ENCODE measurements at places on chromosomes 4 and X.

GRCh38 chr4:169927280-169927679 is 98.9 kb downstream of the MFAP3L start:
- no peak for DNase-seq

- DNase-seq: no peak
Measured at GRCh38 chr4:110878413-110878812, 255.5 kb upstream of the PITX2 start.

DNA sequence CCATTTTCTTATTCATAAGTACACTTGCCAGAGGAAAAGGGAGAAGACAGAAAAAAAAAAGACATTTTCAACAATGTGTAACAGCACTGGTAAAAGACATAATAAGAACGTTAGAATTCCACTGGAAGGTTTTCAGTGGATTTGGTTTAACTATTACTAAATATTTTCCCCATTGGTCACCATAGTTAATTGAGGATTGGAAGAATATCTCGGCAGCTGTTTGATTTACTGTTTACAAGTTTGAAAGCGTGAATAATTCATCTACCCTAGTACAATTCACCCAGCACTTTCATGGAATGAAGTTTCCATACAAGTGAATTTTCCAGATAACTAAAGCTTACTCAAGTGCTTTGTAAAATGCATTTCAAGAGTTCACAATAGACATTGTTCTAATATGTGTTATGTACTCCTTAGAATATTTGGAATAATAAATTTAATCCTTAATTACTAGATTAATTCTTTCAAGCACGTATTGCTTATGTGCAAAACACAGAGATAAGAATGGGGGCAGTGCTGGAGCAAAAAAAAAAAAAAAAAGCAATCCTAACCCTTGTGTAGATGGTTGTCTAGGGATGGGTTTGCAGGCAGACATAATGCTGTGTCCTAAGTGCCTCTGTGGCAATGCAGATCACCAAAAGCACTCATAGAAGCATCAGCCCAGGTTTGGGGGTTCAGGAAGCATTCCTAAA is 57.1 kb downstream of the ENPEP start:
- DNase-seq: no peak

- DNase-seq: no peak
Measured at GRCh38 chrX:46279925-46280313, 265.3 kb downstream of the ZNF674 start.

GRCh38 chrX:112642349-112642748 is 37.4 kb downstream of the LHFPL1 start:
- DNase-seq: no peak
